ENCODE measurements at places on chromosomes 7 and 10.

DNA sequence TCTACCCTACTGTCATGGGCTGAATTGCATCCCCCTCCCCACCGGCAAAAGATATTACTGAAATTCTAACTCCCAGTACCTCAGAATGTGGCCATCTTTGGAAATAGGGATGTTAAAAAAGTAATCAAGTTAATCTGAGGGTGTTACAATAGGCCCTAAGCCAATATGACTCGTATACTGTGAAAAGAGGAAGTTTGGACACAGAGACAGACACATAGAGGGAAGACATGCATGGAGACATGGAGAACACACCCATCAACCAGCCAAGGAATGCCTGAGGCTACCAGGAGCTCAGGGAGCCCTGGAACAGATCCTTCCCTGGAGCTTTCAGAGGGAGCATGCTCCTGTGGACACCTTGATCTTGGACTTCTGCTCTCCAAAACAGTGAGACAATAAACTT, 138.2 kb upstream of the ADO start:
- DNase-seq = no peak

DNA sequence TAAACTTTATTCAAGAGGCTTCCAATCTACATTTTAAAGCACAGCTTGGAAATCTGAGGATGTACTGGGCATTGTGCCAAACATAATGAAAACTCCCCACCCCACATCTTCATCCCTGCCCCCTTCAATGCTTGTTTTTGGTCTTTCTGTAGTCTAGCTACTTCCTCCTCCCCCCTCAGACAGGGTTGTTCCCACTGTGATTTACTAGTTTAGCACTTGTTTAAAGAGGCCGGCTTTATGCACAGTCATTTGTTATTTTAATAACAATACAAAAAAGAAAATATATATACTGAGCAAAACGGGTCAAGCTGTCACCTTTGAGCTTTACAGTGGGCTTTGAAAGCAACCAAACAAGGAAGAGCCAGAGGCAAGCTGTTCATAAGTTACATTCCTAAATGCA, 132.6 kb downstream of the CHRM2 start:
- DNase-seq = no peak

- DNase-seq = no peak
Observed at GRCh38 chr10:86366902-86367151, 232 bp upstream of the GRID1 start.

- no peak for DNase-seq
Observed at GRCh38 chr7:141231018-141231792, 157.3 kb downstream of the TMEM178B start.

DNA sequence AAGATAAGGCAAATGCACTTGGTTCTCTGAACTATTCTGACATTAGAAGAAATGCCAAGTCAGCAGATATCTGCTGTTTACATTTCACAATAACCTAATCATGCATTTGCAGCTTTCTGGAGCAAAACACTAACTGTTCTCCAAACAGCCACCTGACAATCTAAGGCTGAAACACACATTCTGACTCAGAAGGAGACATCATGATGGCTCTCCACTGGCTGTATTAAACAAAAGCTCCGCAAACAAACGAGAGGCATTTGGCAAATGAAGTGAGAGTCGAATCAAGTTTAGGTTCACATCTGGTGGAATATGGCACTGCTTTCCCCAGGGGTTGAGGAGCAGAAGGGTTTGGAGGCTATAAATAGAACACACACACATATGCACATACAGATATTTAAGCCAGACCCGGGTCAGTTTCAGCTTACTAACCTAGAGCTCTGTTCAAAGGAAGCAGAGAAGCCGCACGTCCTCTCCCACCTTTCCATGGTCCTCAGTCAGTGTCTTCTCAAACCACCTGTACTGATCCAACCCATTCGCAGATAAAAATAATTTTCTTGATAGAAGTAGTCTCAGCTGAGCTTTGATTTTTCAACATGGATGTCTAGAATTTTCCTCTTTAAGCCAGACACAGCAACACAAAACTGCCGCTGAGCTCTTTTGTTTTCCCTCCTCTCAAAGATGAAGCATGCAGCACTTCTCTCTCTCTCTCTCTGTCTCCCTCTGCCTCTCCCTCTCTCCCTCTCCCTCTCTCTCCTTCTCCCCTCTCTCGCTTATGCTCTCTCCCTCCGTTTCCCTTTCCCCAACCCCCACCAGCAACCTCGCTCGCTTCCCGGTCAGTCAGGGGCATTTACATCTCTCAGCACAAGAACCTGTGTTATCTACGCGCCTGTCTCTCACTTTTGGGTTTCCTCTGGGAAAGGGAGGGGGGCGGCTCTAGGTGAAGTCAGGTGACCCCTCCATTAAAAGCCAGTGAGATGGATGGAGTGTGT, 682.8 kb downstream of the MAGI2 start:
- no peak for DNase-seq

- DNase-seq = no peak
Observed at GRCh38 chr7:84245835-84246234, 51.2 kb upstream of the SEMA3A start.

DNA sequence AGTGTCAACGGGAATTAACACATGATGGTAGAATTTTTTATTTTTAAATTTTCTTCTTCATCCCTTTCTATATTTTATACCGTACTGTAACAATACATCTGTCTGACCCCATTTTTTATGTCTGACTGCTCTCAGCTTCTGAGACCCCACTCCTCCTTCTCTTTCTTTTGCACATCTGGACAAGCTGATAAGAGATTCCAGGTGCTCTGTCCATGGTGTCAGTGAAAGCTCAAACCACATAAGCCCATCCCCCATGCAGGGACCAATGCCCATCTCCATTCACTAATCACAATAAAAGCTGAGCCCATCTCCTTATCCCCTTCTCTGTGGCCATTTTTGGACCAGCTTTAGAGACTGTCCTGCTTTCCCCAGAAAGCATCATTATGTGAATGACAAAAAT, 8.7 kb downstream of the GSDME start:
- no peak for DNase-seq

DNA sequence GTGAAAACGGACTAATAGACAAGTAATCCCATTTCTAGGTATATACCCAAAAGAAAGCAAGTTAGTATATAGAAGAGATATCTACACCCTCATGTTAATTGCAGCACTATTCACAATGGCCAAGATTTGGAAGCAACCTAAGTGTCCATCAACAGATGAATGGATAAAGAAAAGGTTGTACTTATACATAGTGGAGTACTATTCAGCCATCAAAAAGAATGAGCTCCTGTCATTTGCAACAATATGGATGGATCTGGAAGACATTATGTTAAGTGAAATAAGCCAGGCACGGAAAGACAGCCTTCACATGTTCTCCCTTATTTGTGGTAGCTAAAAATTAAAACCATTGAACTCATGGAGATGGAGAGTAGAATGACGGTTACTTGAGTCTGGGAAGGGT, 88.2 kb downstream of the TES start:
- DNase-seq = no peak

GRCh38 chr7:26052706-26053105, 99.3 kb upstream of the NFE2L3 start:
- DNase-seq = no peak

DNA sequence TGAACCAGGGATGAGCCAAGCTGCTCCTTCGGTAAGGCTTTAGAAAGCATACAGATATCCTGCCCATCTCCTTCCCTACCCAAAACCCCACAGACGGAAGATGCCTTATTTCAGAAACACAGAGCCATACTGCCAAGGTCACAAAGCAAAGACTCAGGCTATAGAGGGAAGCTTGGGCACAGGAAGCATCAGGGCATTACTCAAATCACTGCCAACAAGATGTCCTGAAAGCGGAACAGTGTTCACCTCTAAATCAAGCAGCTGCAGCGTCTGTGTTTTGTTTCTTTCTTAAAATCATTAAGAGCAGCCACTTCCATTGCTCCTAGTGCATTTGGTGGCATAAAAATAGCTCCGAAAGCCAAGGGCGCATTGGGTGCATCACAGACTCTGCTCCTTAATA, 307.3 kb downstream of the SORCS1 start:
- no peak for DNase-seq

GRCh38 chr7:98315318-98315993, 34.0 kb downstream of the BRI3 start:
- DNase-seq = no peak

GRCh38 chr10:14707481-14707880, 67.2 kb downstream of the FAM107B start:
- DNase-seq = no peak

DNA sequence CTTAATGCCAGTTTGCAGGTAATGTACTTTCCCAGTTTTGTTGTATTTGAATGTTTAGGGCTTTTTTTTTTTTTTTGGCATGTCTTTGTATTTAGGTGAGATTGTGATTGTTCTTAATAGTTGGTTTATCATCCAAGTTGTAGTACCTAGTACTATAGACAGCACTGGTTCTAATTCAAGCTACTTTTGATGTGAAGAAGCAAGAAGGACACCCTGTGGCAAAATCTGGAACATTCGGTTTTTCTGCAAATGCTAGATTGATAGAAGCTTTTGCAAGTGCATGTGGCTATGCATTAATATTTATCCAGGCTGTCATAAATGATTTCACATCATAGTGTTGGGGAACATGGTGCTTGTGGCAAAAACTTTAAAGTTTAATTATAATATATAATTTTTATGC, 248.9 kb downstream of the FOXP2 start:
- DNase-seq = no peak

- DNase-seq = no peak
Observed at GRCh38 chr7:20578257-20578771, 37.2 kb upstream of the ABCB5 start.

GRCh38 chr7:20504060-20504459, 111.4 kb upstream of the ABCB5 start:
- no peak for DNase-seq

Data from CD4-positive, alpha-beta T cell treated with Interleukin-2 at 100 ng/mL for 4 hours (primary cell).